ENCODE measurements at places on chromosomes 7 and 10.

DNA sequence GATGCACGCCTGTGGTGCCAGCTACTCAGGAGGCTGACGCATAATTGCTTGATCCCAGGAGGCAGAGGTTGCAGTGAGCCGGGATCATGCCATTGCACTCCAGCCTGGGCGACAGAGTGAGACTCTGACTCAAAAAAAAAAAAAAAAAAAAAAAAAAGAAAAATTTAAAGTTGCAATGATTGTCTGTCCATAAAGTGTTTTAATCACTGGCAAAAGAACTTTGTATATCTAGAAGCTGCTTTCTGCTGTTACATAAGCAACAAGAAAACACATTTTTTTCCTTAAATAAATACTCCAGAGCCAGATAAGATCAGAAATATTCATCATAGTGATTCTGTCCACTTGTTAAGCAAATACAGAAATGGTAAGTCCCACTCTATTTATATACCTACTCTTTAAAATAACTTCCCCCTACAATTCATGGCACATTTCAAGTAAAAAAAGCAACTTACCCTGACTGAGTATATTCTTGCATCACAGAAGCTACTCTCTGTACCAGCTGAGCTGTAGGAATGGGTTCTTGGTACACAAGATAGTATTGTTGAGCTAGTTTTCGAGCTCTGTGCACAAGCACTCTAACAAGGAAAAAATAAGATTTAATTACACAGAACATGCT is 7.6 kb downstream of the PSMA2 start:
- DNase-seq, result no peak

- no peak for DNase-seq
Measured at GRCh38 chr10:10551596-10552301, 465.9 kb upstream of the CELF2 start.

GRCh38 chr7:16980539-16980938 is 98.8 kb upstream of the AGR3 start:
- DNase-seq, result no peak

- DNase-seq, result no peak
Measured at GRCh38 chr10:60224066-60224705, 165.5 kb downstream of the ANK3 start.

DNA sequence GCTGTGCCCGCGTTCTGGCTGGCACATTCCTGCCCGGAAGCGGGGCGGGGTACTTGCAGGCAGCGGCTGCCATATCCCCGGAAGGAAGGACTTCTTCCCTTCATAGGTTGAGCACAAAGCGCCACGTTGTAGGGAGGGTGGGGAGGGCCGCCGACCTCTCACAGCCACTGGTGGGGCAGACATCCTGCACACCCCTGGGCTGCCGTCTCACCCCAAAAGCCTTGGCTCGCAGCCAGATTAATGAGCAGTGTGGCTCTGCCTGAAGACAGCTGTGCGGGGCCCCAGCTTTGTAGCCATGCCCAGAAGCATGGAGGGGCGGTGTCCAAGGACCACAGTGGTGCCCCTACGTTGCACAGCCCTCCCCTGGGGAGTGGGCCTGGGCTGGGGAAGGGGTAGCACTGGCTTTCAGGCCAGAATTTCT is 54.3 kb upstream of the DPYSL4 start:
- DNase-seq, result no peak

DNA sequence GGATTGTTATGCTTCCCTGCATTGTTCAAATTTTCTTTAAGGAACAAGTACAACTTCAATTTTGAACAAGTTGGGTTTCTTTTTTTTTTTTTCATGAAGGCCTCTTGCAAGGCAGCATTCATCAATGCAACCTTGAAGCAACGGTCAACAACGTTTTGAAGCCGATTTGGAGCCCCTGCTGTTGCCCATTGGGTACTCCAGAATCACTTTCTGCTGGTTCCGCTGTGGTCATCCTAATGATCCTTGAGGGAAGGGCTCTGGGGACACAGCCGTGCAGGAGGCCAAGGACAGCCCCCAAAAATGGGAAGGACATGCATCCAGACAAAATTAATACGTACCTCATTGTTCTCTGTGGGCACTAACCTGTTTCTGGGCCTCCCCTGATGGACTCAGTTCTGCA is 84.6 kb upstream of the MGMT start:
- DNase-seq, result no peak

DNA sequence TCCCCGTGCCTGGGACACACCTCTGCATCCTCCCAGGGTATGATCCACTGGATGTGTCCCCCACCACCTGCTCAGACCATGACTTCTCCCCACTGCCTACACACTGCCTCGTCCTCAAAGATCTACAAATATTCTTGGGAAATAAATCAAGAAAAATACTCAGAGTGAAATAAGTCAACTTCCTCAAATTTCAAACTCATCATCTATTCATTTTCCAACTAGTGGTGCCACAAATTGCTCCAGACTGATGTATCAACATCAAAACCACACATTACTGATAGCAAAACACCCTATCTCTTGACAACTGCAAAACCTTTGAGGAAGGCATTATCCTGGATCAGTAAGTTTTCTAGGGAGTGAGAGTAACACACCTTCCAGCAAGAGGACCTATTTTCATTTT is 87.7 kb downstream of the GRB10 start:
- DNase-seq, result no peak

GRCh38 chr7:617614-618538 is 98.2 kb upstream of the PDGFA start:
- no peak for DNase-seq

GRCh38 chr7:48074204-48074654 is 14.8 kb upstream of the UPP1 start:
- DNase-seq, result no peak

DNA sequence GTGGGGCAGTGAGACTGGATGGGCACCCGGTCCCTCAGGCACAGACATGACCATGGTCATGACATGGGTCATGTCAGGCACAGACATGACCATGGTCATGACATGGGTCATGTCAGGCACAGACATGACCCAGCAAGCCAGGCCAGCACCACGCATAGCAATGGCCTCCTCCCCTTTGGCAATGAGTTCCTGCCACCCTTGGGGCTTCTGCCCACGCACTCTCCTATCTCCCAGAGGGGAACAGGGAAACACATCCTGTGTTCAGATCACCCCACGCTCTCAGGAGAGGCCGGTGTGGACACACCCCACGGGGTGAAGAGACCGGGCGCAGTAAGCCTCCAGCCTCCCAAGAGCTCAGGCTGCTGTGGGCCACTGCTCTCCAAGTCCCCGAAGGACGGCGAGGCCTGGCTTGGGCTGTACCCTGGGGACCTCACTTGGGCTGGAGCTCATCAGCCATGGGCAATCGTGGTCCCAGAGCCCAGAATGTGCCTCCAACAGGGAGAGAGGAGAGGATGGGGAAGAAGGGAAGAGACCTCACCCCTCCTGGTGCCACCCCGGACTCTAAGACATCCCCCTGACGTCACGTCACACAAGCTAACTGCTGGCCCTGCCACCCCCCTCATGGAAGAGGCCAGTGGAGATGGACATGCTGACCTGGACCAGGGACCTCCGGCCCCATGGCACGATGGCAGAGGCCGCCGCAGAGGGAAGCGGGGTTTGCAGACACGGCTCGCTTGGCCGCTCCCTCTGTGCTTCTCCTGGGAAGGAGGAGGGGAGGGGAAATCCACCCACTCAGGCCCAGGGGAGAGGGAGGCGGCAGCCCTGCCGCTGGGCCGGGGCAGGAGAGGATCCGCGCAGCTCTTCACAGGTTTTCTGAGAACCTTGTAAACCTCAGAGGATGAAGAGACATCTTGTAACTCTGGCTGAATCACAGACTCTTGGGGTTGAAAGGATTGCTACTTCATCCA is 269.6 kb downstream of the ELFN1 start:
- DNase-seq, result peak; percentile 15

- DNase-seq, result peak; percentile 50
Measured at GRCh38 chr7:143884969-143885559, 16.9 kb downstream of the TCAF1 start.

DNA sequence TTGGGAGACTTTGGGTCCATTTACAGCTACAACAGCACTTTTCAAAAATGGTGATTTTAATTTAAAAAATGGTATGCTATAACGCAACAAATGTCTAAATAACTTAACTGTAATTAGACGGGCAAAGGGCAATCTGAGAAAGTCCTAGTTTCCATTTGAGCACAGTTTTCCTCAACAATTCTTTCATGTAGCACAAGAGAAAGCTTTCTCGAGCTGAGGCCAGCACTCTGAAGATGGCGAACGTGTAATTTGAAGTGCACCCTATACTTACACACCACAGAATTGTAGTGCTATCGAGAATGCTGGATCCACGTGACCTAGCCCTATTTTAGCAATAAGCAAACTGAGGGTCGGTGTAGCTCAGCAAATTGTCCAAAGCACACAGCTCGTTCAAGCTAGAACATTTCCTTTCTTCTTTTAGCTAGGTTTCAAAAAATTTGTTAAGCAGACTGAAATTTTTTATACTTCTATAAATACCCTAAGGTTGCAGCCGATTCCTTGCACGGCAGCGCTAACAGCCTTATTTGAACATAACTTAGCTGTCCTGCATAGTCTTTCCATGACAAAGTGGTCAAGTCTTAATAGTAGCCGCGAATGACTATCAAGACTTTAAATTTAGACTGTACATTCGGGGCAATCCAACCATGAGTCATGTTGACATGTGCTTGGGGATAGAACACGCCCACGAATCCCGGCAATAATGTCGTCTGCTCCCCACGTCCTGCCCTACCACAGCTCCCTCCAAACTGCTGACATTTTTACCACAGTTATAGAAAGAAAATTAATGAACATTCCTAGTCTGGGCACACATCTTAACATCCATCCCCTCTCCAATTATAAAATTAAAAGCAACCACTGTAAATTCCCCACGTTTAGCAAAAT is 10.0 kb downstream of the KLF6 start:
- DNase-seq, result peak; percentile 88

- DNase-seq, result peak; percentile 52
Measured at GRCh38 chr7:10802526-10802925, 171.1 kb upstream of the PHF14 start.

GRCh38 chr7:41699516-41699915 is 3.4 kb downstream of the INHBA start:
- peak; percentile 48 for DNase-seq

GRCh38 chr7:100968031-100968430 is 1.3 kb upstream of the MUC12 start:
- DNase-seq, result no peak
